ENCODE measurements at places on chromosomes 11 and 22. TPM values are rescaled to one million over a fixed set of nuclear protein-coding genes. Genes with fewer than 3 reads are reported as not detected.

The SMTNL1 gene
- total RNA-seq: not detected

The JAML gene
- 2.1 TPM for total RNA-seq

The FDXACB1 gene
- total RNA-seq: 3.5 TPM

DNA sequence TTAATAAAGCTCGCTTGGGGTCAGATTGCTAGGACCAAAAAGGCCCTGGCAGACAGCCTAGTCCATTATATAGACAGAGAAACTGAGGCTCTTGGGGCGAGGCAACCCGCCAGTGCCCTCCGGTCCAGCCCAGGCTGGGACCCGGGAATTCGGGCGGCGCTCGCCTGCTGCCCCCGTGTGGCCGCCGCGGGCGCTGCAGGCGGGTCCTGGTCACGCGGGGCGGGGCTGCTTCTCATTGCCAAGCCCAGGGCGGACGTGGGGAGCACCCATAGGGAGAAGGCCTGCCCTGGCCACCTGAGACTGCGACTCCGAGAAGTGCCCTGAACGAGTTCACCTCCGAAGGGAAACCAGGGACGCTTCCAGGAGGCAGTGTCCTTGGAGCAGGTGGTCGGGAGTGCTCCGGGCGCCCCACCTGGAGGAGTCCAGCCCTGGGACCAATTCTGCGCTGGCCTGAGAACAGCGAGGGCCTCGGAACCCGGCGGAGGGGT lies 36.0 kb upstream of the CSNK1E start:
- no peak for DNase-seq

DNA sequence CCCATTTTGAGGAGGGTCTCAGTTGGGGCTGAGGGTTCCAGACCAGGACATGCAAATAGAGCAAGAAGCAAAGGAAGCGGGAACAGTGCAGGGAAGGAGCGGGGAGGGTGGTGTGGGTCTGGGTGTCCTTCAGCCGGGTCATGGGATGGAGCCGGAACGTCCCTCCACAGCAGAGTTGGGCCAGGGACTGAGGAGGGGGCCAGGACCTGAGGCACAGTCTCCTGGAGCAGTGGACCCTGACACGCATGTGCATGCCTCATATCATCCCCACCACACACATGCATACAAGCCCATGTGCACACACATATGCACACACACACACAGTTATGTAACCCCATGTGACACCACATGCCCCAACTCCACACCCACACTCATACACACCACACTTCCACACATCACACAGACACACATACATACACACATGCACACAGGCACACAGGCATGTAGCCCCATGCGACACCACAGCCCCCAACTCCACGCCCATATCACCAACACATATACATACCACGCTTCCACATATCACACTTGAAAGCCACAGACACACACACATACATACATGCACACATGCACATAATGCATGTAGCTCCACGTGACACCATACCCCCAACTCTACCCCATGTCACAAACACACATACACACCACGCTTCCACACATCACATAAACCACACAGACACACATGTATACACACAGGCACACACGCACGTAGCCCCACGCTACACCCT lies 1026.6 kb downstream of the BRD1 start:
- DNase-seq: no peak

- DNase-seq: no peak
These were observed 22.9 kb downstream of the KCNQ1 start for GRCh38 chr11:2467695-2468055.

- DNase-seq: no peak
These were observed 21.6 kb downstream of the LRFN4 start for GRCh38 chr11:66878474-66878873.

- no peak for DNase-seq
These were observed 4.8 kb upstream of the VPS11 start for GRCh38 chr11:119062779-119063178.

- no peak for DNase-seq
These were observed 104.7 kb downstream of the ETS1 start for GRCh38 chr11:128482512-128483191.

DNA sequence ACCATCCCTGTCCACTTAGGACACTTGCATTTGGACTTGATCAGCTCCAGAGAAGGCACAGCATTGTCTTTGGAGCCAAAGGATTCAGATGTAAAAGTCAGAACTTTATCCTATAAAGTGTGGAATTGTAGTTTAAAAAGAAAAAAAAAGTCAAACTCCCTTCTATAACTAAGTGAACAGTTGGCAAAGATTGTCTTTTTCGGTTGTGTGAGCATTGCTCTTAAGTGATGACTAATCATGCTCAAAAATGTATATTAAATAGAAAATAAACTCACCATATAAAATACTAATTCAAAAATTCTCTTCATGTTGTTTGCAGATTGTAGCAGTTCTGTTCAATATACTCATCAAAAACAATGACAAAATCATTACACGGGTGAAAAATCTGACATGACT lies 93.8 kb downstream of the ETS1 start:
- DNase-seq: no peak
